Femur (tissue), 1 donor: ENCODE measurements at places on chromosomes 3 and 15.

DNA sequence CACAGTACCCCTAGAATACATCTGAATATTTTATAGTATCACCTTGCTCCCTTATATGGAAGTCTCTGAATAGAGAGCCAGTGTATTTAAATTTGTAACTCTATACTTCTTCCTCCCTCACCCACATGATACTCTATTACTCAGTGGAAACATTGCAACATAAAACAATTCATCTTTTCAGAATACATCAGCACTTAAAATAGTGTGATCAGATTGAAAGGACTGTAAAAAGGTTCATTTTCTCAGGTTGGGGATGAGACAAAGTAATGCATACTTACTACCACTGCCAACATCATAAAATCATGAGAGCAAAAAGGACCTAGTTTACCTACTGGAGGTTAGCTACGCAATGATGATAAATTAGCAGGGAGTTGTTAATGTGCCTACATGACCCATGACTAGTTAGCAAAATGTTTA, 13.8 kb upstream of the THRB start:
- no peak for DNase-seq

DNA sequence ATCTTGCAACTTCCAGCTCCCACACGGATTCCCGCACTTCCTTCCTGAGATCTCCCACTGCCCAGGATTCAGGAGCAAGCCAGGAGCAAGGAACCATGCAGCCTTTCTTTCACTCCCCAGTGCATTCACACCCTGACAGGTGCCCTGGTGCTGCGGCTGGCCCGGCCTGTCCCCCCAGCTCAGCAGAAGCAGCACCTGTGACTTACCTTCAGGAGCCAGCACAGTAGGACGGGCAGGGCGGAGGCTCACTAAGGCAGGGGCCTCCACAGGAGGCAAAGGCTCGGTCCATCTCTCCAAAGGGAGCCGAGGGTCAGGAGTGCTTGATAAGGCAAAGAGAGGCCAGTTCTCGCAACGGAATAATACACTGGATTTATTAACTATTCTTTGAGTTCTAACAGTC, 4.8 kb downstream of the ANKRD63 start:
- no peak for DNase-seq

GRCh38 chr3:139577909-139578308, 38.4 kb upstream of the RBP1 start:
- peak; percentile 23 for DNase-seq

- DNase-seq: no peak
These were observed 32.7 kb downstream of the RARB start for GRCh38 chr3:25460751-25461150.

DNA sequence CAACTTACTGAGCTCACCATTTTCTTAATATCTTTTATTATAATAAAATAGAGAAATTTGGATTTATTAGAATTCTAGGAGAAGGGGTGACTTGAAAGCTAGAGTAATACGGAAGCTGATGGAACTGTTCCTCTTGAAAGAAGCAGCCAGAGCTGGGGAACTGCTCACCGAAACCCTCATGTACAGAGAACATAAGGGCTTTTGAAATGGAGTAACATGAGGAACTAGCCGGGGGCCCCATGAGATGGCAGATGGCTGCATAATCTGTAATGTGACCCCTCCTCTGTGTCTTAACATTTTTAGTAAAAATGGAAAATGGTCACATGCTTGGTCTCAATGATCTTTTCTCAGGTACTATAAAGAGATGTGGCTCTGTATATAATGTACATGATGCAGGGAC, 15.7 kb upstream of the DYNC1LI1 start:
- DNase-seq: no peak

GRCh38 chr3:188729422-188729821, 442.3 kb upstream of the TPRG1 start:
- DNase-seq: no peak

GRCh38 chr15:36591536-36592411, 12.3 kb downstream of the CDIN1 start:
- no peak for DNase-seq

DNA sequence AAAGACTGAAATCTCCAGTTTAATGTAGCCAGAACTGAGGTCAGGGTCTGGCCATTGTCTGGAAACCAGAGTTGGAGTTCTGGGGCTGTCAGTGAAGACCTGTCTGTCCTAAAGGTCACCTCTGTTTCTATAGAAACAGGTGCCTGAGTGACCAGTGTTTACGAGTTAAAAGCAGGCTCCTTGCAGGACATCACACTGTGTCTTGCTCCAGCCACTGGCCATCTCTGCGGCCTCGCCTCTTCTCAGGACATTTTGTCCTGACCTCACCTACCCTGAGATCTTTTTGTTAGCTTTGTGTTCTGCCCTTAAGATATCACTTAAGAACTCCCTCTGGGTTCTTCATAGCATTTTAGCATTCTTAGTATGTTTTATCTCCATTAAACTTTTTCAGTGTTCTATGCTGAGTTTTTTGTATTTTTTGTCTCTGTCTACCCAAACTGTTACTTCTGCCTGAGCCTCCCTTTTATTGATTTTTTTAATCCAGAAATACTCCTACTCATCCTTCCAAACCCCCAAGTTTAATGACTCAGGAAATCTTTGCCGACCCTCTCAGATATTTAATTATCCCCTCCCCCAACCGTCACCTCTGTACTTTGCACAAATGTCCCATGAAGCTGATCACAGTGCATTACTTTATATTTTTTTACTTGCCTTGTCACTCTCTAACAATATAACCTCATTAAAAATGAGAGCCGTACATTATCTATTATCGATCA, 223.7 kb downstream of the THSD4 start:
- DNase-seq: no peak

DNA sequence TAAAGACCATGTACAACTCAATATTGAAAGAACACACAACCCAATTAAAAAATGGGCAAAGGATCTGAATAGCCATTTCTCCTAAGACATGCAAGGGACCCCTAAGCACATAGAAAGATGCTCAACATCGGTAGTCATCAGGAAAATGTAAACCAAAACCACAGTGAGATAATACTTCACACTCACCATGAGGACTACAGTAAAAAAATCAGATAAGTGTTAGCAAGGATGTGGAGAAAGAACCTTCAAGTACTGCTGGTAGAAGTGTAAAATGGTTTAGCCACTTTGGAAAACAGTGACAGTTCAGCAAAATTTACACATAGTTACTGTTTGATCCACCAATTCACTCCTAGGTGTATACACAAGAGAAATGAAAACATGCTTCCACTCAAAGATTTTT, 30.1 kb upstream of the XIRP1 start:
- no peak for DNase-seq

- DNase-seq: no peak
These were observed 37.0 kb upstream of the LMCD1 start for GRCh38 chr3:8464668-8465067.

- no peak for DNase-seq
These were observed 31.0 kb downstream of the TRPM7 start for GRCh38 chr15:50655555-50655954.

GRCh38 chr3:132225664-132226063, 91.5 kb upstream of the ACP3 start:
- DNase-seq: no peak

- no peak for DNase-seq
These were observed 239.4 kb upstream of the THRB start for GRCh38 chr3:24734019-24734418.

DNA sequence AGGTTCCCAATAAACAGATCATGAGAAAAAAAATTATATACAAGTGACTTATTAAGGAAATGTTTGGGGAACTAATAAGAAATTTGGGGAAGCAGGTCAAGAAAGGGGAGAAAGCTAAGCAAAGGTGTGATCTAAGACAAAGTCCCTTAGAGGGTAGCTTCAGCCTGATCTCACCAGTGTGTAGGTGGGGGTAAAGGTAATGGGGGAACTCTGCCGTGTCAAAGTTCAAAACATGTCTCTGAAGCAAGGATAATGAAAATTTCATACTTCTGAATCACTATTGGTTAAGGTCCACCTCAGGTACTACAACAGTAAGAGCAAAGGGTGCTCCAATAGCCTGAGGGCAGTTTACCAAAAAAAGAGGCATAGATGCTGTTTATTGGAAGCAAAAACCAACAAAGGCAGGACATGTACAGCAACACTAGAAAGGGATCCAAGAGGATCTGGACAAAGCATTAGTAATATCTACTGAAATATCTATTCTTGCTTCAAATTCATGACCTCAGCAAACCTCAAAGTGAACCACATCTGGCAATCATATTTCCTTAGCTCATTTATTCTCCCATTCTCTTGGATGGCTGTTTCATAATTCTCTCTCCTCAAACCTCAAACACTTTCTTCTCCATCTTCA, 6.9 kb downstream of the ACAD11 start:
- DNase-seq: no peak

DNA sequence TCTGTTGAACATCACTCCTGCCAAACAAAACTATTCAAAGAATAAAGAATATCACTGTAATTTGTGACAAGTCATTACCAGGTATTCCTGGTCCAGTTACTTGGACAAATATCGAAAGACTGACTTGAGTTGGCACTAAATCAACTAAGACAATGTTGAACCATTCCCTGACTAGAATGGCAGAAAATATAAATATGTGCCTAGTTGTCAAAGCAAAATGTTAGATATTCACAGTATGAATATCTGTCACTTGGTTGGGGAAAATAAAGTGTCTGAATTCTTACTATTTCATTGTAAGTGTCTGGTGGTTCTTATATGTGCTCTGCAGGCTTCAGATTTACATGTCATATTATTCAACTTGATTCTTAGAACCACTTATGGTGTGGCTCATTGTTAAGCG, 470.2 kb downstream of the NAALADL2 start:
- DNase-seq: no peak

GRCh38 chr3:102466001-102466400, 31.2 kb downstream of the ZPLD1 start:
- no peak for DNase-seq

DNA sequence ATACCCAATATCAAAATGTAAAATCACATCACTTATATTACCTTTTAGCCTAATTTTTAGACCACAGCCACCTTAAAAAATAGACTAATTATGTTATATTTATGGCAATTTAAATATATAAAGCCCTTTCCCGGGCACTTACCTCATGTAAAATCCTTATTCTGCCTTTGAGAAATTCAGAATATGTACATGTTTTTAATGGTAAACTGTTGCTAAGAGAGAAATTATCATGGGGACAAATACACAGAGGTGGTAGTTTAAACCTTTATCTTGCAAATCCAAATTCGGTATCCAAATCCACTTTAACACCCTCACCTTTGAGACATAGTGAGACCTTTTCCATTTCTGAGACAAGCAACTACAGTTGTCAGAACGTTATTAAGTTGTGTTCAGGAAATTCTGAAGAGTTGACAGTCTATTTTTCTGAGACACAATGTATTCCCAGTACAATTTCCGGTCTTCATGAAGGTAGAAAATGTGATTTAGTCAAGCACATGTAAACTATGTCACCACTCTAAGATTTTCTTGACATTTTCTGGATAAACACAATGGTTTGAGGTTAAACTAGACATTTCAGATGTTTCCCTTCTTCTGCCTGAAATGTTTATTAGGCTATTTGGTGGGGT, 10.6 kb upstream of the VGLL3 start:
- no peak for DNase-seq

DNA sequence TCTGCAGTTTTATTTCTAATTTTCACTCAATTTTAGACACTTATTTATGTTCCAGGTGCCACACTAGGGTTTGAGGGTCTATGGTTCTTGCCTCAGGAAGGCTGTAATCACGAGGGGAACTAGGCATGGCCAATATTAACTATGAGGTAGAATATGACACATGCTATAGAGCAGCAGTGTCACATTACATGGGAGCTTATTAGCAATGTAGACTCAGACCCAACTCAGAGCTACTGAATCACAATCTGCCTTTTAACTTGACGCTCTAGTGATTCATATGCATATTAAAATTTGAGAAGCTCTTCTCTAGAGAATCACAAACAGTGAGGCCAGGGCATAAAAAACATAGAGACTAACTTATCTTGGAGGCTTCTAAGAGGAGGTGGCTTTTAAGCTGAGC, 32.8 kb upstream of the MRPL3 start:
- DNase-seq: no peak

DNA sequence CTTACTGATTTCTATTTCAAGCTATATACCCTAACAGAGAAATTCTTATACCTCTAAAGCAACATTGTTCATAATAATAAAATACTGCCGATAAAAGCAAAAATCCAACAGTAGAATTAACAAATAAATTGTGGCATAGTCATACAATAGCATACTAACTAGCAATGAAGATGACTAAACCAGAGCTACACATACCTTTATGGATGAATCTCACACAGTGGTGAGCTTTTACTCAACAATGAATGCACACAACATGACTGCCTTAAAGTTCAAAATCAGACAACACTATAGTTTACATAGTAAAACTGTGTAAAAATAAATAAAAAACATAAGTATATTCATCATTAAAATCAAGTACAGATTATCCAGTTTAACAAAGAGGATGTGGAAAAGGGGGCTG, 99.1 kb downstream of the NR1I2 start:
- no peak for DNase-seq

- no peak for DNase-seq
These were observed 35.6 kb downstream of the APBA2 start for GRCh38 chr15:28921336-28921735.

GRCh38 chr3:183519891-183520290, 35.6 kb downstream of the KLHL6 start:
- no peak for DNase-seq

GRCh38 chr3:107699682-107700081, 176.9 kb downstream of the BBX start:
- DNase-seq: no peak

GRCh38 chr3:35745802-35746484, 106.6 kb downstream of the ARPP21 start:
- DNase-seq: no peak

GRCh38 chr3:122094125-122094524, 39.0 kb downstream of the CD86 start:
- no peak for DNase-seq

DNA sequence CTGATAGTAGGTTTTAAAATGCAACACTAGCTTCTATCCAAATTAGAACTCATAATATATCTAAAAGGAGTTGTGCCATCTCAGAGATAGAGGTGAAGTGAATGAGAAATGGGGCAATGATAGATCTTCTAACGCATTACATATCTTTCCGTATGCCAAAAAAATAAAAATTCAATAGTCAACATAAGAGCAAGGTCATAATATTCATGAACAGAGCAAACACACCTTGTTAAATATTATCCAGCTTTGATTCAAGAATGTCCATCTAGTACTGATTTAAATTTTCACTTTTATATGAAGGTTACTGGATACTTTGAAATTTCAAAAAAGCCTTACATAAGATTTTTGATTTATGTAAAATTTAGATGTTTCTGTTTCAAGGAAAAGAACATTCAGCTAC, 554.5 kb downstream of the NSUN3 start:
- no peak for DNase-seq
